ENCODE measurements at places on chromosomes 3 and 15.
A peak's percentile ranks its signal among the peaks of the same experiment; 100 is the strongest.

GRCh38 chr3:123689831-123690230, 105.0 kb upstream of the HACD2 start:
- no peak for DNase-seq

DNA sequence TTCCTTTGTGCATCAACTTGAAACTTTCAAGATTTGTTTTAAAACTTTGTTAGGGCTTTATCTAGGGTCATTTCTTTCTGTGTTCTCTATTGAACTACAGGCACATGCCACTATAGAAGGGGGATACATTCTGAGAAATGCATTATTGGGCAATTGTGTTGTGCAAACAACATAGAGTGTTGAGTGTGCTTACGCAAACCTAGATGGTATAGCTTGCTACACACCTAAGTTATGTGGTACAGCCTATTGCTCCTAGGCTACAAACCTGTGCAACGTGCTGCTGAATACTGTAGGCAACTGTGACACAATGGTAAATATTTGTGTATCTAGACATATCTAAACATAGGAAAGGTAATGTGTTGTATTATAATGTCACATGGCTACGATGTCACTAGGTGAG, 33.0 kb upstream of the KLF13 start:
- DNase-seq: no peak

DNA sequence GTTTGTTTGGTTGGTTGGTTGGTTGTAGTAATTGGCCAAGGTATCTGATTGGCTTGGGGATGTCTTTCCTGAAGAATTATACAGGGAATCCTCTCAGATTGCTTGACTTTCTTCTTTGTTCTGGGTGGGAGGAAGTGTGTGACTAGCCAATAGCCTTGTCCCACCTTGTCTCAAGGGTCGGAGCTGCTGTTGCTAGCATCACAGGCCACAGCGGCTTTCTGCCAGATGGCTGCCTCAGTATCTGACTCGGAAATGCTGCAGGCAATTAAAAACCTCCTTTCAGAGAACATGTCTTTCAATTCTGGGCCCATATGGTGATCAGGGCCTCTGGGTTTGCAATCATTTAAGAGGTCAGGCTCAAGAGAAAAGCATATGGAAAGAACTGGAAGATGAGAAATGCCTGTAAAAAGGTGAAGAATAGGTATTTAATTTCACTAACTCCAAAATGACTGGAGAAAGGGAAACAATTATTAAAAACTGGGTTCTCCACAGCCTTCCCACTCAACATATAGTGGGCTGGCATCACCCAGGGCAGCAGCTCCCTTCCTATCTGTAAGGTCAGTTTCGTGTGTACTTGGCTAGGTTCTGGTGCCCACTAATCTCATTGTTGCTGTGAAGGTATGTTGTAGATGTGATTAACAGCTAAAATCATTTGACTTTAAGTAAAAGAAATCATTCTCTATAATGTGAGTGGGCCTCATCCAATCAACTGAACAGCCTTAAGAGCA, 32.4 kb downstream of the TGFBR2 start:
- DNase-seq: no peak

- DNase-seq: no peak
These were observed 262.1 kb upstream of the TBL1XR1 start for GRCh38 chr3:177459401-177459800.

DNA sequence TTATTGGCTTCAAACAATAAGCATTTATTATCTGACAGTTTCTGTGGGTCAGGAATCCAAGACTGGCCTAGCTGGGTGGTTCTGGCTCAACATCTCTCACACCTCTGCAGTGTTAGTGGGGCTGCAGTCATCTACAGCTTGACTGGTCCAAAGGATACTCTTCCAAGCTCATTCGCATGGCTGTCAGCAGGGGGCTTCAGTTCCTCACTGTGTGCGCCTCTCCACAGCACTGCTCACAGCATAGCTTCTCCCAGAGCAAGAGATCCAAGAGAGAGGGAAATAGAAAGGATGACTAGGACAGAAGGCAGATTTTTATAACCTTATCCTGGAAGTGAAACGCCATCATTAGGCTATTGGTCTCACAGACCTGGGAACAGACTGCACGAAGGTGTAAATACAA, 64.2 kb downstream of the MAGI1 start:
- no peak for DNase-seq

- DNase-seq: peak; percentile 88
These were observed 321.5 kb upstream of the CTNNB1 start for GRCh38 chr3:40877631-40878463.

DNA sequence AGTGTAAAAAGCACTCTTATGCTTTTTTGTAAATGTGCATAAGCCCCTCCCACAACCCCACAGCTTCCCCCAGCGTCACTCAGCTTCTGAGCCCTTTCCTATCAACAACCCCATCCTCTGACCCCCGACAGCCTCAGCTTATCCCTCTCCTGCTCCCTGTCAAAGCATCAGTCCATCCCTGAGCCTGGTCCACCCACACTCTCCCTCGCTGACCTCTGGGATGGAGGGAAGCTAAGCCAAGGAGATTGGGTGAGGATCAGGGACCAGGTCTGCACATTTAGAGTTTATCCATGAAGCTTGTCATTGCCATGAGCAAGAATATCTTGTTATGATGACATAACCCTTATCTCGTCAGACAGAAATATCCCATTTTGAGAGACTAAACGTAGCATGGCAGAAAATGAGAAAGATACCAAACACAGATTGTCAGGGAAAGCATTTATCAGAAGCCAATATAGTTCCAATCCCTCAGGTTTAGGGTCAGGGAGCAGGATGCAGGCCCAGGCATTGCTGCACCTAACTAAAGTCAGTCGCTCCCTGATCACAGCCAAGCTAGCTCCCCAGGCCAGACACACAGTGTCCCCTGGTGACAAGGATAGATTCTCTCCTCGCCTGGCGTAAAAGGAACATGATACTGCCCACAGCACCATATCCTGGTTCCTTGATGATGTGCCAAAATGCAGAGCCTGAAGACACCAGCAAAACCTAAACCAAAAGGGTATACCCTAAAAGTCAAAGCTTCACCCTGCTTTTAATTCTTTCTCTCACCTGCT, 66.9 kb downstream of the DCLK3 start:
- DNase-seq: peak; percentile 29

DNA sequence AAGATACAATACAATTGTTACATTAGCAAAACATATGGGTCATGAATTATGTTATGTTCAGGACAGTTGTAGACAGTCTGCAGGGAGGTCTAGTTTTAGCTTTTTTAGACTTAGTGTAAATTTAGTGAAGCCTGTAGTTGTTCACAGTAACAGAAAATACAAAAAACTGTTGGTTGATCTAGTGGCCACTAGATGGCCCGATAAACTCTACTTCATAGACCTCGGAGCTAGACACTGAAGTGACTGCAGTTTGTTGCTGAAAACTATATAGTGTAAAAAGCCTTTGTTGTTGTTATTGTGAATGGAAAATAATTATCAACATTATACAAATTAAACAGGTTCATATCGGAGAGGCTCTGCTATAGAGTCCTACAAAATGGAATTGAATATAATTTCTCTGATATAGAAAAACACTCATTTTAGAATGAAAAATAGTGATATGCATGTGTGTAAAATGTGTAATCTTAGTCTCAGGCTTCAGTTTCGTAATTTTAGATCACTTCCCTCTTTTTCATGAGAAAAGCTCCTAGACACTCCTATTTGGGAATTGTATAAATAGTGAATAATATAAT, 18.3 kb downstream of the MAGEL2 start:
- no peak for DNase-seq

DNA sequence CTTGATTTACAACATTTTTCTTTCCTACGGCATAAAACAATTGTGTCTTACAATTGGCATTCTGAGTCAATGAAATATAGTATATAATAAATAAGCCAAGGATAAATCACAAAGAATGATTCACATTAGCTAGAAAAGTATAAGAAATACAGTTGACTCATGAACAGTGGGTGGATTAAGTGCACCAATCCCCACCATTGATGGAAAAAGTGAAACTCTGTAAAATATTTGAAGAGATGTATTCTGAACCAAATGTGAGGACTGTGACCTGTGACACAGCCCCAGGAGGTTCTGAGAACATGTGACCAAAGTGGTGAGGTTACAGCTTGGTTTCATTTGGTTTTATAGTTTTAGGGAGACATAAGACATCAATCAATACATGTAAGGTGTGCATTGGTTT, 227.5 kb downstream of the ALCAM start:
- DNase-seq: no peak

GRCh38 chr15:28273873-28274610, 47.9 kb downstream of the HERC2 start:
- peak; percentile 15 for DNase-seq

GRCh38 chr15:90648137-90649070, 68.7 kb upstream of the BLM start:
- DNase-seq: peak; percentile 81

- DNase-seq: no peak
These were observed 197.0 kb downstream of the THSD4 start for GRCh38 chr15:71312194-71312708.

GRCh38 chr3:17357035-17357710, 385.3 kb downstream of the TBC1D5 start:
- no peak for DNase-seq

GRCh38 chr15:42182961-42183360, 25.1 kb downstream of the VPS39 start:
- no peak for DNase-seq

DNA sequence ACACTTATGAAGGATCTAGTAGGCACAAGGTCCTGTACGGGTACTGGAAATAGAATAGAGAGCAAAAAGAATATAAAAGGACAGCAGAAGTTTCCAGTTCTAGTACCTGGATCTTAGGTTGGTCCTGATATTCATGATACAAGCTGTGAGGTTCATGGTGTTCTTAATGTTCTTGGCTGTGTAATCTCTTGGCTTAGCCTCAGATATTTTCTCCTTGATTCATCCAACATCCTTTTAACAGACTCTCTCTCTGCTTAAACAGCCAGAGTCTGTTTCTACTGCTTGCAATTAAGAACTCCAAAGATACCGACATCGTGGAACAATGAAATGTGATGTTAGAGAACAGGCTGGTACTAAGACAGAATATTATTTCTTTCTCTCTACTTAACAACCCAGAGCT, 49.9 kb downstream of the CNTN3 start:
- DNase-seq: no peak

GRCh38 chr3:12454816-12455121, 29.5 kb upstream of the TSEN2 start:
- no peak for DNase-seq

- DNase-seq: no peak
These were observed 784.6 kb downstream of the NR2F2 start for GRCh38 chr15:97114900-97115760.

DNA sequence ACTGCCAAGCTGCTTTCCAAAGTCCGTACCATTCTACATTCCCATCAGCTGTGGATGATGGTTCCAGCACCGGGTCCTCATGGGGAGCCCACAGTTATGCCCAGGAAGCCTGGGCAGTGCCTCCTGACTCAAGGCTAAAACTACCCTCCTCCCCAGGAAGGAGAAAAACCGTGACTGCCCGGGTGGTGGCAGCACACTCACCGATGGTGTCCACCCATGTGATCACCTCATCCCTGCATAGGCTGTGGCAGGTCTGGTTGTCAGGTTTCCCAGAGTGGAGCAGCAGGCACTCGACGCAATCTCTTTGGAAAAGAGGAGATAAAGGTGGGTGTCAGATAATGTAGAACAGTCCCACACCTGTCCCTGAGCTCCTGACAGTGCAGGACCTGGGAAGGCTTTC, 38.6 kb downstream of the UMPS start:
- no peak for DNase-seq

- DNase-seq: no peak
These were observed 121.5 kb upstream of the TSPAN3 start for GRCh38 chr15:77192451-77192850.

DNA sequence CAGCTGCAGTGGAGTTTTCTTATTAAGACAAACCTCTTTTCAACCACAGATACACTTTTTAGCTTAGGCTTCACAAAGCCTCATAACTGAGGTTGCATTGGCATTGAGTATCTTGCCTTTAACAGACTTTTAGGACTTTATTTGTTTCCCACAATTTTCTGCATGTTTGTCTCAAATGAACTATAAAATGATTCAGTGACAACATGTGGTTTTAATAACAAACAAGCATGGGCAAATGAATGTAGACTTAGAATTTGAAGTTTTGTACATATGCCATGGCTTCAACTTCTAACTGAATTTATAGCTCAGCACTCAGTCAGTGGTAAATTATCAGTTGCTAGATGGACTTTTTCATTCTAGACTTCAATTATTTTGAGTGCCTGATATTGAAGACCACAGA, 101.6 kb downstream of the SLC25A26 start:
- DNase-seq: no peak

DNA sequence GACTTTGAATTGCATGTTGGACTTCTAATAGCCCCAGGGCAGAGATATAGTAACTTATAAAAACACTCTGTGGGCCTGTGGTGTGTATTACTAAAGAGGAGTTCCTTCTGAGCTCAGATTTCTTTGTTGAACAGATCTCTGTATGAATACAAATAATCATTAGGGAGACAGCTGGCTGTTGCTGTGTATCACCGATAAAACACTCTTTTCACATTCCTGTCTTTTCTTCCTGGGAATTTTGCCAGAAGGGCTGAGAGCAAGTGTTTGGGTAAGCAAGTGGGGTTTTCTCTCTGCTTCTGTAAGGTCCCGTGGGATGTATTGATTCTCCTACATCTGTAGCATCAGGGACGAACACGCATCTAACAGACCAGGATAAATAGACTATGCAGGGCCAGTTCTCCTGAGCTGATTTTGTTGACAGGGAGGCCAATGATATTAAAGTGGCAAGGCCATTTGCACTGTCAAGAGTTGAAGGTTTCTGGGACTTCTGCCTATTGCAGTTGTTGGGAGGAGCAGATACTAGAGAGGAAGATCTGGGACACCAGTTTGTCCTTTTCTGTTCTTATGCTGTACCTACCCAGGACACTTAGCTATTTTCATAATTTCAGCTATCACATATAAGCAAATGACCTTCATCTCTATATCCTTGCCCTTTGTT, 225.9 kb upstream of the CD96 start:
- DNase-seq: no peak

Measured in G401 (cell line).